ENCODE measurements at places on chromosomes 4 and X.

- DNase-seq, result no peak
Observed at GRCh38 chr4:93346840-93347239, 481.7 kb upstream of the ATOH1 start.

GRCh38 chr4:164207460-164207859 lies 546.5 kb upstream of the SMIM31 start:
- DNase-seq, result no peak

DNA sequence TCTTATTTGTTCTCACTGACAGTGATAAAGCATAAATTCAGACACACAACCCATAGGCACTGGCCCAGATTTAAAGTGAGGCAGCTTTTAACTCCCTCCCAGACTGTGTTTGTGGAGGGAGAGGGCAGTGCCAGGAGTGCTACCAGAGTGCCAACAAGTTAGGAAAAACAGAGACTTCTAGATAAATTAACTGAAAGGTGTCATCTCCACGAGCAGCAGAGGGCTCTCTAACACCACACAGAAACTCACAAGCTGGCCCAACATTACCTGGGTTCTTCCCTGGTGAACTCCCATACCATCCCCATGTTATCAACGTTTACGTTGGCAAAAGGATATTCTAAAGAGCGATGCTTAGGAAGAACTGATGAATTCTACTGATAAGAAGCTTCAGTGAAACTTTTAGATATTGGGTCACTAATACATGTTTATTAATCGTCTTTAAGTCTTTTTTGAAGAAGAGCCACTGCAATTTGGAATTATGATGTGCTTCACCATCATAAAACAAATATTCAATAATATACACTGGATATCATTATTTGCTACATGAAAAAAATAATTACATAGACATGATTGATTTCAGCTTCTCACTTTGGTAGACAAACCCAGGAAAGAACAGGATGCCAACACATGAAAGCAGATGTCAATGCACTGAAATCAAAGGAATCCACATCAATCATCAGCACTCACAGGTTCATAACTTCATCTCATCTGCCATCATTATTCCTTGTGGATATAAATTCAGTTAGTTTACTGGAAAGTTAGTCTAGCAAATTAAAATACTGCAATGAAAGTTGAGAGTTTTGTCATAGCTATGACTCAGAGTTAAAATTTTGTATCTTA lies 121.2 kb upstream of the NAP1L5 start:
- peak; percentile 18 for DNase-seq

- peak; percentile 19 for DNase-seq
Observed at GRCh38 chr4:124641715-124642381, 70.7 kb downstream of the ANKRD50 start.

DNA sequence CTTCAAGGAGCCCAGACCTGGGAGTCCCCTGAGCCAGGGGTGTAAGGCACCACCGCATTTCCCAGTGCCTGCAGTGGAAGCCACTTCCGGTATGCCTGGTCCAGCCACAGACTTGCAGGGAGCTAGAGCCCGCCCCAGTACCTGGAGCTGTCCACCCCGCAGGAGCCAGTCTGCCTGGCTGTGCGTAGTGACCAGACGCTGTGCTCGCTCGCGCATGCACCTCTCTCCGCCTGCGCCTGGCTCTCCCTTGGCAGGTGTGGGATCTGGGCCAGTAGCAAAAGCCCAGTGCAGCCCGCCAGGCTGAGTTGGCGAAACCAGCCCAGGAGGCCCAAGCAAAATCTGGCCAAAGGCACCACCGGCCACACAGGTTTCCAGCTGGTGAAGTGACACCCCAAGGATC lies 973.7 kb upstream of the AGA start:
- DNase-seq, result no peak

DNA sequence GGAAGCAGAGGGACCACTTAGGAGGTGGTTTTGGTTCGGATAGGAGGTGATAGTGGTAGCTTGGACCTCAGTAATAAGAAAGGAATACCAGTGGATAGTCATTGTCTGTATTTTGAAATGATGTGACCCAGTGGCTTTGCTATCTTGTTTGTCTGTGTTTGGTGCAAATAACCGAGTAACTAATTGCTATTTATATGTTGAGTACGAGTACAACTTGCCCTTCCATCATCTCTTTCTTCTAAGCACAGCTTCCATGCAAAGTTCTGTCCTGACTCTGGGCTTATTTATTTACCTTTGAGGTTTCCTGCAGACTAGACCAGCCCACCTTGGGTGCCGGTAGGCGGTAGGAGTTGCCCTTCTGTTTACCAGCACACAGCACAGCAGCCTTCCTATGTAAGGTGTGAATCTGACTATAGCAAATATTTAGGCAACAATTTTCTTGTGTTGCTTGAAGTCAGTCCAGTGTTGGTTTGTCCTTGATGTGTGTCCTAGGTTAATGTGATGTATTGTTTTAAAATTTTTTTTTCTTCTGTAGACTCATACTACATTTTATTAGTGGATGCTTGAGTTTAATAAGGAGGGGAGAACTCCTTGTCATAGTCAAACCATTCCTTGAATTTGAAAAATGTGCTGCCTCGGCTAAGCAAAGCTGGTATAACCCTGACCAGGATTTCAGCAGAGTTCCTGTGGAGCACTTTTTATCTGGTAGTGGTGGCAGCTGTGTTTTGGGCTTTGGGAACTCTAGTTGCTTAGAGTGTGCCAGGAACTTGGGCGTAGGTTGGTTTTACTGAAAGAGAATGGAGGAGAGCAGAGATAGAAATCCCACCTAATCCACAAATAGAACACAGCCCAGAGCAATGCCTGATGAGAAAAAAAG lies 21.9 kb downstream of the PTTG2 start:
- no peak for DNase-seq

- no peak for DNase-seq
Observed at GRCh38 chrX:129480889-129481288, 42.4 kb downstream of the SMARCA1 start.

DNA sequence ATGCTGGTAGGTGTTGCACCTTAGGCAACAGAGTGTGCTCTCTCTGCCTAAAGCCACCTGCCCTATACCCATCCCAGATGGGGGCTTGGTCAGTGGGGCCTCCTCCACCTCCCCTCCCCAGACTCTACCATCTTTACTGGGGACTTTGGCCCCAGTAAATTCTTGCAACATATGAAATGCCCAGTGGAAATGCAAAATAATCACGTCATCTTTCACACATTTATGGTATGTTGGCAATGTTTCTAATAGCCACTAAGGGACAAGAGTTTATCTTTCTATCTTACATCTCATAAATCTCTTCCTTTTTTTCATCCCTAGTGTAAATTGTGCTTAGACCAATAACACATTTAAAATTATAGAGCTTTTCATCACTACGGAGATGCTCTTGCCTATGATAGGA lies 103.0 kb upstream of the MAML3 start:
- DNase-seq, result no peak

DNA sequence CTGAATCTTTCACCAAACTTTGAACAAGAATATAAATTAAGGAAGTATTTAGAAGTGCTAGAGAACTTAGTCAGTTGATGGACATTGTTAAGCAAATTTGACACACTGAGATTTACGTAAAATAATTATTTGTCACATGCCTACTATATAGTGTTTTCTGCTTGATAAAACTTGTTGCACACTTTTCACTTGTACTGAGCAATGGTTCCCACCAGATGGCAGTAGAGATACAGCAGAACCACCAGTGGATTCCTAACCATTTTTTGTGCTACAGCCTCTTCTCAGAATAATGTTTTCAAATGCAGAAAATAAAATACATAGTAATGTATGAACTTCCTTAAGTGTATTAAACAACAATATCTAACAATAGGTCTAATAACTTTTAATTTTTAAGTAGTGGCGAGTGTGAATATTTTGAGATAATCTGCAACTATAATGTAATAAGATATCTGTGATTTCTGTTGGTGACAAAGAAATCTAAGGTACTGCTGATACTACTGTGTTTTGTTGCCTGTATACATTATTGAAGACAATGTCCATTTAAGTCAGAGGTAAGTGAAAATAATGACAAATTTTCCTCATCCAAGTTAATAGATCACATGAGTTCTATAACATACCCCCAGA lies 81.2 kb downstream of the APOOL start:
- DNase-seq, result peak; percentile 12

DNA sequence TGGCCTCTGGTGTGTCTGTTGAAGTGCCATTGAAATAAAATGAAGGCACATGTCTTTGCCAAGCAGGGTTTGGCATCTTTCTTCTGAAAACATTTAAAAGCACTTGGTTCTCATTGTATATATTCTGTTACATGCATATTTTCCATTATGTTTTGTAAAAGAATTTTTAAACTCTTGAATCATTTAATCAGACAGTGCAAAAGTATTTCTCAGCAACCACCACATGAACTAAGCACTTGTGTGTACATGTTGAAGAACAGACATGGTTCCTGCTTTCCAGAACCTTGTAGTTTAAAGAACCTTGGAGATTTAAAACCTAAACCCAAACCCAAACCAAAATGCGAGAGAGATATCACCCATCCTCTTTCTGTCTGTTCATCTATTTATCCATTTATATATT lies 220.3 kb upstream of the GIMD1 start:
- DNase-seq, result no peak

- no peak for DNase-seq
Observed at GRCh38 chrX:151240237-151240636, 63.9 kb downstream of the GPR50 start.

DNA sequence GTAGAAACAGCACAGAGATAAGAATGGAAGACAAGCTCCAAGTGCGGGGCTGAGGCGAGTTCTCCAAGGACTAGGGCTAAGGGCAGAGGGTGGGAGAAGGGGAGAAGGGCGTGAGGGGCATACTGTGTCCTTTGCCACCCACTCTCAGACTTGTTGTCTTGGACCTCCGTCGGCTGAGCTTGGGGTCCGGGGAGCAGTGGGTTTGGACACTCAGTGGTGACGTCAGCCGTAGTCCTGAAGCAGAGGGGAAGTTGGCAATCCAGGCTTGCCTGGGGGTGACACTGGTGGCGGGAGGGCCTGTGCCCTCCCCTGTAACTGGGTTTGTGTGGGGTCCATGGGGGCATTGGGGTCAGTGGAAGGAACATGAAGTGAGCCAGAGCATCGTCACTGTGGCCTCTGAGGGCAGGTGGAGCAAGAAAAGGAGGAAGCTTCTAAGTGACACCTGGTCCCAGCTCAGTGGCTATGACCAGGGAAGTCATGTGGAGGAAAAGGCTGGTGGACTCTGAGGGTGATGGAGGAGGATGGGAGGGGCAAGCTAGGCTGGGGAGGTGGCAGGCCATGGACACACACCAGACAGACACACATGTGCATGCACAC lies 17.6 kb downstream of the CD99 start:
- DNase-seq, result no peak

DNA sequence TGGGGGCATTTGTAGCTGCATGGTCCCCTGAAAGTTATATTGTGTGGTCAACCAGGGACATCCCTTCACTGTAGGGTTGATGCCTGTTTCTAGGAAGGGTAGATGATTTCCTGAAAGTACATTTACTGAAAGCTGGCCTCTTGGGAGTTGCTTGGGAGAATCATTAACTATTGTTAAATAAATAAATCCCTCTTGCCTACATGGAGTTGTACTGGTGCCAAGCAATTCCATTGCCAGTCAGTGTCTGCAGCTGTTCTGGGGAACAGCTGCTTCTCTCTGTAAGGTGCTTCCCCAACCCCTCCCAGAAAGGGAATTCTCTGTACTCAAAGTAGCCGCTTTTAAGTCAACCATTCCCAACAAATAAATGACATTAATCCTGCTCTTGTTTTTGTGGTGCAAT lies 51.1 kb downstream of the C4orf51 start:
- DNase-seq, result no peak

GRCh38 chr4:8760561-8760960 lies 111.1 kb downstream of the HMX1 start:
- no peak for DNase-seq

GRCh38 chr4:46277165-46277951 lies 112.6 kb downstream of the GABRA2 start:
- no peak for DNase-seq

DNA sequence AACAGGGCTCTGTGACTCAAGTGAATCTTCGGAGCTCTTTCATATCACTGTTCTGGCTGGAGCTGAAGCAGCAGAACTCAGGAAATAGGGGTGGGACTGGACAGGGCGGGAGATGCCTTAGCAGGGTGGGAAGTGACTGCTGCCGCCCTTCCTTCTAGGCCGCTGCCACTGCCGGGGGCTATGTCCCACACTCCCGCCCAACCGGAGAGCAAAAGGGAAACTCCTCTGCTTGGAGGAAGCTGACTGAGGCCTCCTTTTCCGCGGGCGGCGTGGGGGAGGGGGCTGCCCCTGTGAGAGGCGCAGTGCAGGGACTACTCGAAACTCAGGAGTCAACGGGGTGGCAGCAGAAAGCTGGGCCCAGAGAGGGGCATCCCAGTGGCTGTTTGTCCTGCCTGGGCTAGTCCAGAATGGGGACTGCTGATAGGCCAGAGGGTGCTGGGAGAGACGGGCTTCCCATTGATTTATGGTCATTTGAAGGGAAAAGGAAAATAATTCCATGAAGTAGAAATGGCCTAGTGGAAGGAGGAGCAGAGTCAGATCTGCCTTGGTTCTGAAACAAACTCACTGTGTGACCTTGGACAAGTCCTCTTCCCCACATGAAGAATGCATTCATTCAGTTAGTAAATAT lies 36.9 kb downstream of the STARD8 start:
- no peak for DNase-seq

DNA sequence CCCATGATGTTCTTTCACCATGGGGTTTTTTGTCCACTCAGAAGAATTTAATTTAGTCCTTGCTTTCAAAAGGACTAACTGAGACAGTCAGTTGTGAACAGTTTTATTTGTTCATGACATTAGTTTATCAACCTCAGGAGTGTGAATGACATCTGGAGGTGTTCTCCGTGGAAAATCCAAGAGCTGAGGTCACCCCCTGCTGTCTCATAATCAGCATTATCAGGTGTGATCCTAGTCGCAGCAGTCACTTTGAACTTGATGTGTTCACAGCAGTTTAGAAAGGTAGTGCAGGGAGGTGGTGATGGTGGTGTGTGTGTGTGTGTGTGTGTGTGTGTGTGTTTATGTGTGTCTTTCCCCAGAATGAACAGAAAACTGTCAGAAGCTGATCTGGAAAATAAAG lies 1760.8 kb upstream of the PCDH10 start:
- no peak for DNase-seq
